Fibroblast of villous mesenchyme (primary cell): ENCODE measurements at places on chromosomes 13 and 19. TPM values are rescaled to one million over a fixed set of nuclear protein-coding genes. Genes with fewer than 3 reads are reported as not detected.

GRCh38 chr19:13604902-13605586 is 98.8 kb upstream of the CACNA1A start:
- no peak for DNase-seq

DNA sequence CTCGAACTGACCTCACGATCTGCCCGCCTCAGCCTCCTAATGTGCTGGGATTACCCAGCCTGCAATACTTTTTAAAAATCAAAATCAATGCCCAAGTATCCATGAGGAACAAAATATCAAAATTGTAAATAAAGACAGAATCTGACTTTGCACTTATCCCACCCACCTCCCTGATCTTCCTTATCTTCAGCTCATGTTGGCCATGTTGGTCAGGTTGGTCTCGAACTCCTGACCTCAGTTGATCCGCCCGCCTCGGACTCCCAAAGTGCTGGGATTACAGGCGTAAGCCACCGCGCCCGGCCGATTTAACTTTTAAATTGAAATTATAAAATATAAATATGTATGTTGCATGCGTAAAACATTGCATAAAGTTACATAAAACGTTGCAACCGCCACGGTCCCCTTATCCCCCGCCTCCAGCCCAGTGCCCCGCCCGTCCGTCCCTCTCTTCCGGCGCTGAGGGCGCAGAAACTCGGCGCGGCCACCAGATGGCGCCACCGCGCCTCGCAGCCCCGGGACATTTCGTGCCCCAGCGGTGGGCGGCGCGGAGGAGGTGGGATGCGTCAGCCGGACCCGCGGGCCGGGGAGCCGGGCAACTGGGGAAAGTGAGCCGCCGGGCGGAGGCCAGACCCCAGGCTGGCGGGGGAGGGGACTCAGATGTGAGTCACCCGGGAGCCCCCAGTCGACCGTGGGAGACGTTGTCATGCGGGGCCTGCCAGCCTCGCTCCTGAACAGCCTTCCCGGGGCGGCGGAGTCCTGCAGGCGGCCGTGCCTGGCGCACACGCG is 1.5 kb upstream of the GADD45B start:
- DNase-seq, result peak; percentile 91

DNA sequence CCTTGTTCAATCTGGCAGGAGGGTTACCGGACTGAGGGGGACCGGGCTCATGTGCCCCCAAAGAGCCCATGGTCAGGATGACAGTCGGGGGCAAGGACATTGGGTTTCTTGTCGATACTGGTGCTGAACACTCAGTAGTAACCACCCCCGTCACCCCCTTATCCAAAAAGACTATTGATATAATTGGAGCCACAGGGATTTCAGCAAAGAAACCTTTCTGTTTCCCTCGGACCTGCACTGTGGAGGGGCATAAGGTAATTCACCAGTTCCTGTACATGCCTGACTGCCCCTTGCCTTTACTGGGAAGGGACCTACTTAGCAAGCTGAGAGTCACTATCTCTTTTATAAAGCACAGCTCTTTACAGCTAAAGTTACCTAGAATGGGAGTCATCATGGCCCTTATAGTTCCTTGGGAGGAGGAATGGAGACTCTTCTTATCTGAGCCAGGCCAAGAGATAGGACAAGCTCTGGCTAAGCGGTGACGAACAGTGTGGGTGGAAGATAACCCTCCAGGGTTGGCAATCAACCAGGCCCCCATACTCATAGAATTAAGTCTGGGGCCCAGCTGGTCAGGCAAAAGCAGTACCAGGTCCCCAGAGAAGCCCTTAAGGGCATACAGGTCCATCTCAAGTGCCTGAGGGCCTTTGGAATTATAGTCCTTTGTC is 603.7 kb downstream of the UQCRFS1 start:
- DNase-seq, result no peak

- peak; percentile 45 for DNase-seq
These were observed 17.1 kb downstream of the PCCA start for GRCh38 chr13:100106005-100106404.

- no peak for DNase-seq
These were observed 9.2 kb upstream of the CLC start for GRCh38 chr19:39746836-39747529.

GARIN5A gene
- total RNA-seq, result 0.32 TPM in 1 of 2 replicates, not detected in the other

DNA sequence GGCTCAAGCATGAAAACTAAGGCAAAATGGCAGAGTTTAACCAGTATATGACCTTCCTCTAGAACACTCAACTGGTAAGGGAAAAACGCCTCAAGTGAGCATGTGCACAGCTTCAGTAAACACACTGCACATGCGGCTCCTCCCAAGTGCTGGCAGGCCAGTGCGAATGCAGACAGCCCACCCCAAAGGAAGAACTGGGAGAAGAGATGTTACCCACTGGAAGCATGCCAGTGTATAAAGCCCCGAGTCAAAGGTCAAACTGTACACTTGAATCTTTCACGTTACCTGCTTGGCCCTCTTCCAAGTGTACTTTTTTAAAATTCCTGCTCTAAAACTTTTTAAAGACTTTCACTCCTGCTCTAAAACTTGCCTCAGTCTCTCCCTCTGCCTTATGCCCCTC is 19.2 kb upstream of the RCBTB1 start:
- no peak for DNase-seq

DNA sequence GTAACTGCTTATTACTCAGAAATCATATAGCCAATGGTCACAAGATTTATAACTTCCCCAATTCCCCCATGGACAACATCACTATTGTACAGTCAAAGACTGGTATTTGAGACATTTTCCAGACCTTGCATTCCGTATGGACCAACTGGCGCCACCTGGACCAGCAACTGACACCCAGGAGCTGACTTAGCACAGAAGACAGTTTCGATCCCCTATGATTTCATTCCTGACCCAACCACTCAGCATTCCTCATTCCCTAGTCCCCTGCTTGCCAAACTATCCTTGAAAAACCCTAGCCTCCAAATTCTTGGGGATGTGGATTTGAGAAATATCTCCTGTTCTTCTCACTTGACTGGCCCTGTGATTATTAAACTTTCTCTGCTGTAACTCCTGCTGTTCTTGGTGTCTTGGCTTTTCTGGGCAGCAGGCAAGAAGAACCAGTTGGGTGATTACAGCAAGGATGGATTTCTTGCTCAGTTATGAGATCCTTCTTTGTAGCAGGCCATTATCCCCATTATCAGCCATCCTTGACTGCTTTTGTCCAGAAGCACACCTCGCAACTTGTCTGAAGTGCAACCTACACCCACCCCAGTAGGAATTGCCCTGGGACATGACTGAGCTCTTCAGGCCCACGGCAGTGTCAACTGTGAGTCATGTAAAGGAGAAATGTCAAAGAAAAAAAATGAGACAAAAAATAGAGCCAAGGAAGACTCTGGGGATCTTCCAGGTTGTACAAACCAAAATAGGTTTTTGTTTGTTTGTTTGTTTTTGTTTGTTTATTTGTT is 13.7 kb upstream of the MAP3K10 start:
- DNase-seq, result no peak

- DNase-seq, result no peak
These were observed 1.2 kb upstream of the FAM83E start for GRCh38 chr19:48616041-48616436.

DNA sequence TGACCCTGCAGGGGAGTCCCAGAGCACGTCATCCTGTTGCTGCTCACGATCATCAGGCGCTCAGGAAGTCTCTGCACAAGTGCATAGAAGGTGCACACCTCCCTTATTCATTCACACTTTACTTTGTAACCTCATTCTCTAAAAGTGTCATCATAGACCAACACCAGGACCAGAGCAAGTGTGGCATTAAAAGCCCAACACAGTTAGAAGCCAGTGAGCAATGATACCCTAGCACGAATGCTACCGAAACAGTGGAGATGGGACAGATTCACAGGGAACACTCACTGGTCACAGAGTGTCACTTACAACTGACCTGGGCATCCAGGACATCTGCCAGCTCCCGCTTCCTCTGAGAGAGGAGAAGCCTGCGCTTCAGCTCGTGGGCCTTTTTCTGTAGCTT is 17.0 kb downstream of the HAUS8 start:
- DNase-seq, result no peak

DNA sequence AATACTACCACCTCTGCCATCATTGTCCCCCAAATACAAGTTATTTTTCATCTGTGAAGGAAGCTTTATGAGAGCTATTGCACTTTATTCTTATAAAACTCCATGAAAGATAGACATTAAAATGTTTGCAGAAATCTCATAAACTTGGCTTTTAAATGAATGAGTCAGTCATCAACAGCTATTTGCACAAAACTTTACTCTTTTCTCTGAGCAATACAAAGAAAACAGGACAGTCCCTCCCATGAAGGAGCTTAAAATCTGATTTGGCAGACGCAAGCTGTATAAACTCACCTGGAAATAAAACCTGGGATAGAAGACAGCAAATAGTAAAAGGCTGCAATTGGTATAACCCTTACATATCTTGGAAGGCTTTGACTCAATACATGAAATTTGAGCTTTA is 16.6 kb upstream of the RCBTB1 start:
- no peak for DNase-seq

- no peak for DNase-seq
These were observed 4.1 kb downstream of the IRS2 start for GRCh38 chr13:109782066-109782822.

DNA sequence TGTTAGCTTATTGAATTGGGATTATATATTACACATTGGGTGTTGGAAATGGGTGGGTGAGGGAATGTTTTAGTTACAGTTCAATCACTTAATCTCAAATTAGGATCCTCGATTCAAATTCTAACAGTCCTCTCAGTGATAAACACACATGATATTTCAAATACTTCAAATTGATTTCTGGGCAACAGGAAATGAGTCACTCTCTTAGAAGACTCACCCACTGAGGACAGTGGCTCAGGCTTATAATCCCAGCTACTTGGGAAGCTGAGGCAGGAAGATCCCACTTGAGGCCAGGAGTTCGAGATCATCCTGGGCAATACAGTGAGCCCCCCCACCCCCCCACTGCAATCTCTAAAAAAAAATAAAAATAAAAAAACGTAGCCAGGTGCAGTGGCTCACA is 435.3 kb downstream of the KLF12 start:
- peak; percentile 5 for DNase-seq

ZNF814 gene
- 7.8 and 9.3 TPM in 2 replicates for total RNA-seq

DCT gene
- total RNA-seq, result not detected in 2 replicates
